HS-27A (cell line): ENCODE measurements at places on chromosomes 5 and 9.
A peak's percentile ranks its signal among the peaks of the same experiment; 100 is the strongest.

- DNase-seq, result peak; percentile 39
These were observed 441.8 kb upstream of the TLE4 start for GRCh38 chr9:79129865-79130480.

- DNase-seq, result no peak
These were observed 15.5 kb downstream of the SURF6 start for GRCh38 chr9:133320421-133320881.

GRCh38 chr5:172641359-172642050 is 442 bp downstream of the NEURL1B start:
- DNase-seq, result no peak

- DNase-seq, result no peak
These were observed 30.4 kb downstream of the CSF2 start for GRCh38 chr5:132103969-132104391.

GRCh38 chr5:169893010-169893409 is 87.3 kb downstream of the INSYN2B start:
- no peak for DNase-seq

- no peak for DNase-seq
These were observed 12.1 kb downstream of the TTLL11 start for GRCh38 chr9:122080986-122081385.

- no peak for DNase-seq
These were observed 181.8 kb downstream of the NXNL2 start for GRCh38 chr9:88716596-88717290.

DNA sequence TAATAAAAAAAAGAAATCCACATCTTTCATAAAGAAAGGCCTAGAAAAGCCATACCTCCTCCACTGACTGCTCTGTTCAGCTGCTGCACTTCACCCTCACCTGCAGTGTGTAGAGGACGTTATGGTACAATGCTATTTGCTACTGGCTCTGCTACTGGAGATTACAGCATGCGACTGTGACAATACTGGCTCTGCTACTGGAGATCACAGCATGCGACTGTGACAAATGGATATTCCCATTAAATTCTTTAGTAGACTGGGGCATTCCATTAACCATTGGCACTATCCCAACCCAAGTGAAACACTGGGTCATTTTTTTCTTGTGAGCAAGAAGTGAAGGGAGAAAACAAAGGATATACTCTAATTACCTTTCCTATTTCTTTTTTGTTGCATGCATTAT is 1063.5 kb upstream of the DMAC1 start:
- no peak for DNase-seq

GRCh38 chr5:117205894-117206293 is 631.3 kb upstream of the SEMA6A start:
- no peak for DNase-seq

DNA sequence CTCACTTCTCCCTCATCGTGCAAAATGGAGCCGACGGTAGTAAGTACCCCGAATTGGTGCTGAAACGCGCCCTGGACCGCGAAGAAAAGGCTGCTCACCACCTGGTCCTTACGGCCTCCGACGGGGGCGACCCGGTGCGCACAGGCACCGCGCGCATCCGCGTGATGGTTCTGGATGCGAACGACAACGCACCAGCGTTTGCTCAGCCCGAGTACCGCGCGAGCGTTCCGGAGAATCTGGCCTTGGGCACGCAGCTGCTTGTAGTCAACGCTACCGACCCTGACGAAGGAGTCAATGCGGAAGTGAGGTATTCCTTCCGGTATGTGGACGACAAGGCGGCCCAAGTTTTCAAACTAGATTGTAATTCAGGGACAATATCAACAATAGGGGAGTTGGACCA is 979 bp downstream of the PCDHGA12 start:
- no peak for DNase-seq

- no peak for DNase-seq
These were observed 7.0 kb downstream of the BARHL1 start for GRCh38 chr9:132589148-132590036.

DNA sequence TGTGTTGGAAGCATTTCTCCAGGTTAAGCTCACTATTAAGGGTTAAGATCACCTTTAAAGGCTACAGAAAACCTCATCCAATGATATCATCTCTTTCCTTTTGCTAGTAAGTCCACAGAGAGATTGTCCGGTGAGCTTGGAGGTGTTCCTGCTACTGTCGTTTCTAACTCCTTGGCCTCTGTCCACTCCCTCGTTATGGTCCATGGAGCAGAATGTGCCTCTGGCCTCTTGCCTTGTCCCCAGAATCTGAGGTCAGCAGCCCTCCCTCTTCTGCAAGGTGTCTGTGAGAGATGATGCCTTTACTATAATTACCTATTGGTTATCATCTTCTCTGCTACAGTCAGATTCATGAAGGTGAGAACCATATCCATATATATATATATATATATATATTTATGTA is 15.0 kb downstream of the ORM2 start:
- no peak for DNase-seq

DNA sequence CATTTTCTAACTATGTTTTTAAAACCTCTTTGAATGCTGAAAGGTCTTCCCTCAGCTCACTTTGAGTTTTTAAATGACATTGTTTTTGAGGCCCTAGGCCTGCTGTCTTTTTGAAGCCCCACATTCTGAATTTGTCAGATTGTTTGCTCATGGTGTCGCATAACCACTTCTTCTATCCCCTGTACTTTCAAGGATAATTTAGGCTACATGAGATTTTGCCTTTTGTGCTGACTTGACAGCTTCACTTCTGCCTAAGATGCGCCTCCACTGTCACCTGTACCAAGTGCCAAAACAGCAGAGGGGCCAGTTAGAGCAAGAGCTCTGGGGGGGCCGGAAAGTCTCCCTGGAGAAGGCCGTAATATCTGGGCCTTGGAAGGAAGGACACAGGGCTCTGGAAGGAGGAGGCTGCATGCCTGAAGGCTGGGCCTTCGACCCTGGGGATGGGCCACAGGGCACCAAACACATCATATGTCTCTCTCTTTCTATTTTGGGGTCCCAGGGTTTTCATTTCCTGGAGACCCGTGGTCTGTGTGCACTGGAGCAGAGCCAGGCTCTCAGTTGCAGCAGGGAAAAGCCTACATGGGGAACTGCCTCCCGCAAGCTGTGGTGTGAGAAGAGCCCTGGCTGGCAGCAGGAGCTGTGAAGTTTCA is 49.1 kb downstream of the NDST1 start:
- DNase-seq, result no peak

DNA sequence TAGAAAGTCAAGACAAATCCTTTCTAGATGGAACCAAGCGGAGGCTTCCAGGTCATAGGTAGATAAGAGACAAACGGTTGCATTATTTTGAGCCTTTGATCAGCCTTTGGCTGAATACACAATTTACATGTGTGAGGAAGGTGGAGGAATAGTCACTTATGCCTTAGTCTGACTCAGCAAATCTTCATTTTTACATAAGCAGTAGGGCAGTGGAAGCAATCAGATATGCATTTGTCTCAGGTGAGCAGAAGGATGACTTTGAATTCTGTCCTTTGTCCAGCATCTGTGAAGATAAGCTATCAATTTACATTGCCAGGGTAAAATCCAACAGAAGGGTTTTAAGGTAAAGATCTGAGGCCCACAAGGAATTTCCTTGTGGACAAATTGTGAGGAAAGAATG is 23.8 kb downstream of the TUSC1 start:
- no peak for DNase-seq
